Stimulated activated CD8-positive, alpha-beta memory T cell treated with anti-CD3 and anti-CD28 coated beads, Interleukin-4, amount 100 ng/mL, for 1 hour (primary cell): ENCODE measurements at places on chromosomes 2 and 18.

DNA sequence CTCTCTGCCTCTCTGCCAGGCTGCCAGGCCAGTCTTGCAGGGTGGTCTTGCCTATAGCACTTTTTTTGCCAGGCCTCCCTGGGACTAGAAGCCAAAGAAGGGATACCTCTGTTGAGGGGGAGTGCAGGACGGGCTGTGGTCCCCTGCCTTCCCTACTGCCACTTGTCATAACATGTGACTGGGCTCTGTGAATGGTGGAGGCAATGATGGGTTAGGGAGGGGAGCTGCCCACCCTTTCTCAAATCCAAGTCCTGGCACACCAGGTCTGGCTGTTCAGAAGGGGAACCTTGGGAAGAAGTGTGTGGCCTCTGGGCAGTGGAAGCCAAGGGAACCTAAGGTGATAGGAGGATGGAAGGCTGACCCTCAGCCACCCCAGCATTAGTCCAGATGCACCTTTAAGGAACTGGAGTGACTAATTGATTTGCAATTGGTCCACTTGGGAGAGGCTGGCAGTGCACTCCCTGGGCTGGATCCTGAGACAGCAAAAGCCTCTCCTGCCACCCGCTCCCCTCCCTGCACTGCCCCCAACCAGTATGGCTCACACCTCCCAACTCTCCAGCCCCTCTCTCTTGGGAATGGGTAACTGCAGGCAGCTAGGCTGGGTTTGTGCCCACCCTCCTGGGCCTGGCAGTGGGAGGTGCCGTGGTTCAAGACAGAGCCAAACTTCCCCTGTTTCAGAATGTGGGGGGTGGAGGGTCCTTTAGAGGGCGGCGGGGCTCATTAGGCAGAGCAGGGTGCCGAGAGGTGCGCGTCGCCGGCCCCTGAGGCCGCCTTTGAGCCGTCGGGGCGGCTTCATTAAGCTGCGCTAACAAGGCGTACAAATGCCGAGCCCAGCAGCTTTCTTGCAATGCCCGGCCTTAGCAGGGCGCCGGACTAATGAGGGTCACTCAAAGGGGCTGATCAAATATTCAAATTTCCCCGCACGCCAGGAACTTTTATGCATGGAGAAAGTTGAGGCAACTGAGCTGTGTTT, 4.5 kb upstream of the SIX3 start:
- no peak for DNase-seq

- DNase-seq, result no peak
Observed at GRCh38 chr18:75916624-75916982, 489.1 kb upstream of the SMIM21 start.

DNA sequence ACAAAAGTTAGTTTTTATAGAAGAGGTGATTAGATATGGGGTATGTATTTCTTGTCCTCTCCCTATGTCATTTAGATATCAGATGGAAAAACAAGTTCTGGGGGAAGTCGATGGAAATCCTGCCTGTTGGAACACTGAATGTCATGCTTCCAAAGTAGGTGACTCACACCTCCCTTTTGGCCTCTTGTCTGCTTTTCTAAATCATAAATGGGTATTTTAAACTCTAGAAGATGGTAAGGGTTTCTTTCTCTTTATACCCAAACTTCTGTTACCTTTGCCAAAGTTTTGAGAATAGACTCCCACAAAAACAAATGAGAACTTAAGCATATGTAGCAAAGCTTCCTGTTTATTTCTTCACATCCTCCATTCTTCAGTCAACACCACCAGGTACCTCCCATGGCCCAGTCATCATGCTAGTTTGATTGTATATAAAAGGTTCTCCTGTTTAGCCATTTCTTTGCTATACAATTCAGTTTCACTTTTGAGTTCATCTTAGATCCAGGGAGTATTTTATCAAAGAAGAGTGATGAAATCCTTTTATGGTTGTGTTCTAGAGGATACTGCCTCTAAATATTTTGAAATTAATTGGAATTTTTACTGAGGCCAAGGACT, 63.9 kb downstream of the PRKRA start:
- DNase-seq, result no peak

GRCh38 chr2:226738821-226739544, 60.6 kb downstream of the IRS1 start:
- DNase-seq, result no peak

DNA sequence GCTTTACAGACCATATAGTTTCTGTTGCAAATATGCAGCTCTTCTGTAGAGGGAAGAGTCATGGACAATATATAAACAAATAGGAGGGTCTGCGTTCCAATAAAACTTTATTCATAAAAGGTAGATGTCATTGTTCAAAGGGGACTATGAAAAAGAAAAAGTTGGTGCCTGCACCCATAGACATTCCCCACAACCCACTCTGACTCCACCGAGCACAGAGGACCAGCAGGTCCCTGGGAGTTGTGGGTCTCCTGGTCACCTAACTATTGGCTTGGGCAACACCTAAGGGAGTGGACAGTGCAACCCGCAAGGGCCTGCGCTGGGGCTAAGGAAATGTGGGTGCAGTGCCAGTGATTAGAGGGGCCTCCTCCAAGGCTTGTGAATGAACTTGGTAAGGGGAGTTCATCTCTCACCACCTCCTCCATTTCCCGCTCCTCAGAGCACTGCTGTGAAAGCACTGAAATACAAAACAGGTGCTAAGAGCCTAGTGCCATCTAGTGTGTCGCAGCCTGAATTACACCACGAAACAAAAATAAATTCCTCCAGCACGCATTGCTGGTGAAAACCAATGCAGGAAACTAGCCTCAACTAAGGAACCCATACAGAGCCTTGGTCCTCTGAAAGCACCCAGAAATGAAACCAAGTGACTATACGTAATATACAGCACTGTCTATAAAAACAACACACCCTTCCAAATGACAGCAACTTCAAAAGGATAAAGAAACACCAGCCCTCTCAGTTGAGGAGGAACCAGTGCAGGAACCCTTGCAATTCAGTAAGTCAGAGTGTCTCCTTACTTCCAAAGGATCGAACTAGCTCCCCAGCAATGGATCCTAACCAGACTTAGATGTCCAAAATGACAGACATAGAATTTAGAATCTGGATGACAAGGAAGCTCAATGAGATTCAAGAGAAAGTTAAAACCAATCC, 166.6 kb downstream of the RNF144A start:
- DNase-seq, result no peak

DNA sequence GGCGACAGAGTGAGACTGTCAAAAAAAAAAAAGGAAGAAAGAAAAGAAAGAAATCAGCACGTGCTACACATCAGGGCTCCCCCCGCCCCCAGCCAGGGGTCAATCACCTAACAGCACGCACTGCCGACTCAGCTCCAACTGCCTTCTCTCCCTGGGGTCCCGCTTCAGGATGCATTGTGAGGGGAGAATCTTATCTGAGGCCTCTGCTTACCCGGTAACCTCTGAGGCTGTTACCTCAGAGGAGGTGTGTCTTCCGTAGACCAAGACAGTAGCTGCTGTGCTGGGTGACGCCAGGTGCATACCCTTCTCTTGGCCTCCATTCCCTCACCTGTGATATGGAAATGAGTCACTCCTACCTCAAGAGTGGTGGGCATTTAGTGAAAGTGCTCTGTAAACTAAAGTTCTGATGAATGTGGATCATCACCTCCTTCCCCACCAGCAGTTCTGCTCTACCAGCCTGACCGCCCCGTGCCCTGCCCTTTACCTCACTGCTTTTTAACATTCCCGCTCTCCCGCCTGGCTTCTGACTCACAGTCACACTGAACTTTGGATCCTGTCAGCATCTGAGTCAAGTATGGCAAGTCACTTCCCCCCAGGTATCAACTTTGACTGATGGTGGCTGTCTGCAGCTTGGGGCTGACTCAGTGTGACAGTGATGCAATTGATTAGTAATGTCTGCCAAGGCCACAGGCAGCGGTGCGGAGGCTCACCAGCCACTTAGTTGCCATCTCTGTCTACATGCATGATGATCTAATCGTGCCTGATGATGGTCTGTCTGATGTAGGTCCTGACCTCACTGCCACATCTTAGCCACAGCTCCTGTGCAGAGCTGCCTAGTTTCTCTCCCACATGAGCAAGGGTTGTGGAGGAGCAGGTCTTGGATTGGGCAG, 20.1 kb downstream of the ARID5A start:
- no peak for DNase-seq

GRCh38 chr2:230798769-230799399, 65.9 kb upstream of the ITM2C start:
- DNase-seq, result no peak

GRCh38 chr18:23049698-23050373, 85.4 kb upstream of the CABLES1 start:
- DNase-seq, result no peak

- DNase-seq, result no peak
Observed at GRCh38 chr2:157789256-157789655, 86.9 kb downstream of the ACVR1 start.

DNA sequence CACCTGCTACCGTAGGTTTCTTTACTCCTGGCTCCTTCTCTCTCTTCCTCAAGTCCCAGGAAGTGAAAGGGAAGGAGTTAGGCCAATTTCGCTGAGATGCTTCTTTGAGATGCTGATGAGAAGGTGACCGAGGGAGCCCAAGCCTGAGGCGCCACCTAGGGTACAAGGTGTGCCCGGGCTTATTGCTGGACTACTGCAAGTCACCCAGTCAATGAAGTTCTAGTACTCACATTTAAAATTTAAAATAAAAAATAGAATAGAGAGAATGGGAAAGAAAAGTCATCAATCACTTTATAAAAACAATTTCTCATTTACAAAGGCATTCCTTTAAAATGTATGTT, 45.3 kb downstream of the ACAA2 start:
- DNase-seq, result no peak
